CD4-positive, alpha-beta T cell treated with Interleukin-17A for 1 hour (primary cell): ENCODE measurements at places on chromosomes 4 and X.

DNA sequence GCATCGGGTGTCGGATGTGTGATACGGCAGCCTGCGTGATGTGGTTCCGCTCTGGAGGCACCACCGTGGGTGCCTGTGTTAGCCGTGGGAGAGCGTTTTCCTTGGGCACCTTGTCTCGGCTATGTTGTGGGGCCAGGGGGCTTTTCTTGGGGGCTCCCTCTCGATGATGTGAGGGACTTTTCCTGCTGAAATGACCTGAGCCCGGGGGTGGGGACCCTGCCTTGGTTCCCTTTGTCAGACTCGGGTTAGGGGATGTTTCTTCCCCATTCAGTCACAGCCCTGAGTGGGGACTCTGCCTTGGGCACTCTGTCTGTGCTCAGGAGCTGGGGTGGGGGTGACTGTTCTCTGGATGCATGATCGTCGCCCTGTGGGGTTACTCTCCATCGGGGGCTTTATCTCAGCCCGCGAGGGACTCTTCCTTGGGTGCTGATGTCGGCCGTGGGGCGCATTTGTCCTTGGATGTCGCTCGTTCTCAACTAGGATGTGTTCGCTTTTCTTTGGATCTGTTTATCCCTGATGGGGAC, 26.7 kb downstream of the CT45A3 start:
- DNase-seq, result no peak

- DNase-seq, result no peak
Measured at GRCh38 chr4:2438822-2439718, 20.3 kb downstream of the CFAP99 start.

DNA sequence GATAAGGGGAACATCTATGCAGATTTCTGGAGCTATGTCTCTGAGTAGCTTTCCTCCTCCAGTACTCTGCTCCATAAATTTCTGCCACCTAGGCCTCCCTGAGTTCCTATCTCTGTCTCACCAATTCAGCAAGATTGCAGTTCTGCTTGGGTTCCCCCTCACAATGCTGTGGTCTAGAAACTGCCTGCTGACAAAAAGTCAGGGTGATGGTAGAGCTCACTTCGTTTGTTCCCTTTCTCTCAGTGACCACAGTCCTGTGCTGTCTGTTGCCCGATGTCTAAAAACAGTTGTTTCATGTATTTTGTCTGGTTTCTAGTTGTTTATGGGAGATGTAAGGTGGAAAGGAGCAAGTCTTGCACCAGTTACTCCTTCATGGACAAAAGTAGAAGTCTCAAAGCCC, 41.1 kb downstream of the AMMECR1 start:
- no peak for DNase-seq

DNA sequence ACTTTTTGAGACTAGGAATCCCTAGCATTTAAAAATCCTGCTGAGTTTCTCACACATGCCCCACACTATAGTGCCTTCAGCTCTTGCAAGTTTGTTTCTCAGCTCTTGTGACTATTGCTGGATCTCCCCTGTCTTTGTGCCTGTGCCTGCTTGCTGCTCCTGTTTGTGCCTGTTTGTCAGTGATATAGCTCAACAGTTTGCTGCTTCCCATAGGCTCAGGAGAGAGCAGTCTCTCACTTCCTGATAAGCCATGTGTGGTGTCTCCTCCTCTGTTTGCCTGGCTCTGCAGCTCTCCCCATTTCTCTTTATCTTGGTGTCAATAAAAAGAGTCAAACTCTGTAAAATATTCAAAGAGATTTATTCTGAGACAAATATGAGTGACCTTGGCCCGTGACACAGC, 259.8 kb upstream of the CLNK start:
- no peak for DNase-seq

DNA sequence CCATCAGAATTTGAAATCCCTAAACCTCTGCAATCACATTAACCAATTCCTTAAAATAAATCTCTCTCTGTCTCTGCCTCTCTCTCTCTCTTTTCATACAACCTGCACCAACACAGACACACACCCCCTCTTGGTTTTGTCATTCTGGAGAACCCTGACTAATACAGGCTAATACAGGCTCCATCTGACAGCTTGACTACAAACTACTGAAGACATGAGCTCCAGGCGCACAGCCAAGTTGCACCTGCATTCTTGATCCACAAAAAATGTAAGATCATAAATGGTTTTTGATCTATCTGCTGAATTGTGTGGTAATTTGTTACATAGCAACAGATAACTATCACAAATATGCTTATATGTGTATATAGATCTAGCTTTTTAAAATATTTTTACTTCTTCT, 2414.2 kb downstream of the PCDH7 start:
- no peak for DNase-seq

DNA sequence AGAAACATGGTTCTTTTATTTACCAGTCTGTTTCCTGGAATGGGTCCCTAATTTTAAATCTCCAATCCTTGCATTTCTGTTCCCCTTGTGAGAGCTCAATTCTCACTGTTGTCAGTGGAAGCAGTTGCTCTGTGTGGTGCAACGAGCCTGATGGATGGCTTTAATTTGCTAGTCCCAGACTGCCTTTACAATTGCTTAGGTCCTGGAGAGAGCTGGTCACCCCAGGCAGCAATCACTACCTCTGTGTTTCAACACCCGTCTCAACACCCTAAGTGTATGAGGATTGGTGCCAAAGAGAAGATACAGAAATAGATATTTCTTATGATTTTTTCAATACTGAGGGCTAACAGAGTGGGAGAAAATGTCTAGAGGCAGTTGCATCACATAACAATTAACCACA, 873.8 kb downstream of the GLUD2 start:
- DNase-seq, result no peak

- DNase-seq, result no peak
Measured at GRCh38 chr4:174005422-174005821, 278.0 kb downstream of the FBXO8 start.

DNA sequence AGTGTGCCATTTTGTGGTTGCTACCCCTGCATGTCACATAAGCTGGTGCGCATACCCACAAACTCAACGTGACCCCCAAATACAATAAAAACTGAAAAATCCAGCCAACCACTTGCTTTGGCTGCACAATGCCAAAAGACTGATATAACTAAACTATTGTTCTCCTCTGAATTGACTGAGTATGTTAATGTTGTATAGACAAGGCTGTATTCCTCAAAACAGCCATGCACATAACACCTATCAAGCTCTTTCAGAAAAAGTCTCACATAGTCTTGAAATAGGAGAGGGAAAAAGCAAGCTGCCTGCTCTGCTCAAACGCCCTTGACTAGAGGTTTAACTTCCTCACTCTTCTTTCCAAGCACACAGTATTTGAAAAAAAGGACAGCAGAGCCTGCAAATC, 126.4 kb upstream of the NOCT start:
- DNase-seq, result no peak

GRCh38 chr4:156971676-156972378, at the start of gene PDGFC:
PDGFC (minus strand) TSS chr4:156971799; CDS start chr4:156970903, 896 bp downstream.
- DNase-seq, result no peak

GRCh38 chr4:34138385-34138784, 2105.9 kb downstream of the ARAP2 start:
- DNase-seq, result no peak

DNA sequence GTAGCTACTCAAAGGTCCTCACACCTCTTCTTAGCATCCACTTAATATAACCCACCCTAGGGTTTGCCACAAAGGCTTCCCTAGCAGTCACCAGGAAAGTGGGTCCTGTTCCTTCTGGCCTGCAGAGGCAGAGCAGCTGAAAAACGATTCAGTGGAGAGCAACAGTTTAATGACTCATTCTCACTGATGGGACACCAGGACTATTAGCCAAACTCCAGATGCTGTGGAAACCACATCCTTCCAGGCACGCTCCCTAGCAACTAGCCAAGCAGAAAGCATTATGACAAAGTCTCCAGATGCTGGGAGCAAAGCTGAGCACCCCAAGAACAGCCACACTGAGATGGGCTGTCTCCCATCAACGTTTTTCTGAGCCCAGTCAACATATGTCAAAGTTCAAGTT, 30.3 kb upstream of the UTP14A start:
- no peak for DNase-seq

GRCh38 chrX:70013466-70014381, 36.0 kb downstream of the AWAT2 start:
- DNase-seq, result no peak

GRCh38 chr4:30763321-30763727, 43.2 kb downstream of the PCDH7 start:
- DNase-seq, result no peak

GRCh38 chr4:148998719-148999118, 556.5 kb upstream of the NR3C2 start:
- no peak for DNase-seq

- DNase-seq, result no peak
Measured at GRCh38 chr4:100379583-100380105, 138.2 kb downstream of the EMCN start.

- no peak for DNase-seq
Measured at GRCh38 chr4:128384091-128384520, 96.5 kb upstream of the PGRMC2 start.

- DNase-seq, result no peak
Measured at GRCh38 chr4:97691111-97691605, 452.1 kb downstream of the STPG2 start.

DNA sequence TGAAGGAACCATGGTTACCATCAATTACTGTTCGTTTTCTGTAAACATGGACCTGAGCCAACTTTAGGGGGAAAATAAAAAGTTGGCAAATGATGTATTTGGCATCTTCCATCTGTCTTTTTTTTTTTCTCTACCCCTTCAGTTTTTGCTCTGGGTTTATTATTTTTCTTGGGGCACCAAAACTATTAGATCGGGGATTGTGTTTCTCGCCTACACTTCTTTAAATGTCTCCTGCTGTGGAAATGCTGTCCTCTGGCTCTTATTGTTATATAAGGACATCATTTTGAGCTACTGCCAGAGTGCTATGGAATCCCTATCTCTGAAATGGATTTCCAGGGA, 234.0 kb upstream of the SLIT2 start:
- DNase-seq, result no peak

- peak; percentile 59 for DNase-seq
Measured at GRCh38 chrX:41781500-41781899, 57.5 kb downstream of the GPR82 start.

DNA sequence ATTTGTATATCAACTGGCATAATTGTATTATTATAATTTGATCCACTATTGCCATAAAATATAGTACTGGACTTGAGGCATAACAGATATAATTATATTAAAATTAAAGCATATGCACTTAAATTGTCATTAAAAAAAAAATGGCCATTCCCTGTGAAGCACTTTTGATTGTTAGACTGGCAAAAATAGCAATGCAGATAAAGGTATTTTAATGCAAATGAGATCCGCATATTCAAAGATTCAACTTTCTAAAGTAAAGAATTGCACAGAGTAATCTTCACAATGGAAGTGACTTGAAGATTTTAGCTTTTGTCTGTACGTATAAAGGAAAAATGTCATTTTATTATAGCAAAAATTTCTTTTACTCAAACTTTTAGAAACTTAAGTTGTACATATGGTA, 871.8 kb upstream of the PABPC4L start:
- no peak for DNase-seq

DNA sequence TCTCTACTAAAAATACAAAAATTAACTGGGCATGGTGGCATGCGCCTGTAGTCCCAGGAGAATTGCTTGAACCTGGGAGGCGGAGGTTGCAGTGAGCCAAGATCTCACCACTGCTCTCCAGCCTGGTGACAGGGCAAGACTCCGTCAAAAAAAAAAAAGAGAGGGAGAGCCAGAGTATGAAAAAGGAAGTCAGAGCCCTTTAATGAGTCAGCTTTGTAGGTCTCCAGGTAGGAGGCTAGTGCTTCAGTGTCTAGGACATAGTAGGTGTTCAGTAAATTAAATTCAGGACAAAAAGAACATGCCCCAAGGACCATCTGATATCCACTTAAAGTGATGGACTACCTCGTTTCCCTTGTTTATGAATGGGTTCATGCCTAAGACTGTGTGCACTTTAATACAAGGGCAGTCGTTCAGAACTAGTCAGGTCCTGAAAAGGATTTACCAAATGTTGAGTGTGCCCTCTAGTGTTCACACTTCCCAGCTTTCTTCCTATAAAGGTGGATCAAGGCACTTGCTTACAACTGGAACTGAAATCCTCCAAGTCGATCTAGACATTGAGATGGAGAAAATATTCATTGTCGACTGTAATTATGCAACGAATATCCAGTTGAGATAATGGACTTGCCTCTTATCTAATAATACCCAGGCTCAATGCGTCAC, 29.0 kb downstream of the F9 start:
- peak; percentile 7 for DNase-seq

- DNase-seq, result peak; percentile 19
Measured at GRCh38 chr4:1243451-1244080, 5.4 kb downstream of the CTBP1 start.

- no peak for DNase-seq
Measured at GRCh38 chr4:182593864-182594263, 323.3 kb downstream of the DCTD start.

DNA sequence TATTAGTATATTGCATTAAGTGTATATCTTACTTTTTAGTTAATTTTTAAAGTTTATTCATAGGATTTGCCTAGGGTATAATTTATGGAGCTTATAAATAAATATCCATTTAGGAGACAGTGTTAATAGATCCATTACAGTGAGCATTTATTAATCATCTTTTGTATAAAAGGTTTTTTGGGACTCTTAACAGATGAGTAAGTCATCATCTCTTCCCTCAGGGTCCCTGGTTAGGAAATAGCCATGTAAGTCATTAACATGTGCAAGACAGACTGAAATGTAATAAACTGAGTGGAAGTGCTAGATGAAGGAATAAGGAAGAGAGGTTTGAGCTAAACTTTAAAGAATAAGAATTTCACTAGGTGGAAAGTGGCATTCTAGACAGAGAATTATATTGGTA, 69.2 kb downstream of the PAQR3 start:
- no peak for DNase-seq

- peak; percentile 44 for DNase-seq
Measured at GRCh38 chrX:39445336-39445735, 644.1 kb downstream of the MID1IP1 start.

DNA sequence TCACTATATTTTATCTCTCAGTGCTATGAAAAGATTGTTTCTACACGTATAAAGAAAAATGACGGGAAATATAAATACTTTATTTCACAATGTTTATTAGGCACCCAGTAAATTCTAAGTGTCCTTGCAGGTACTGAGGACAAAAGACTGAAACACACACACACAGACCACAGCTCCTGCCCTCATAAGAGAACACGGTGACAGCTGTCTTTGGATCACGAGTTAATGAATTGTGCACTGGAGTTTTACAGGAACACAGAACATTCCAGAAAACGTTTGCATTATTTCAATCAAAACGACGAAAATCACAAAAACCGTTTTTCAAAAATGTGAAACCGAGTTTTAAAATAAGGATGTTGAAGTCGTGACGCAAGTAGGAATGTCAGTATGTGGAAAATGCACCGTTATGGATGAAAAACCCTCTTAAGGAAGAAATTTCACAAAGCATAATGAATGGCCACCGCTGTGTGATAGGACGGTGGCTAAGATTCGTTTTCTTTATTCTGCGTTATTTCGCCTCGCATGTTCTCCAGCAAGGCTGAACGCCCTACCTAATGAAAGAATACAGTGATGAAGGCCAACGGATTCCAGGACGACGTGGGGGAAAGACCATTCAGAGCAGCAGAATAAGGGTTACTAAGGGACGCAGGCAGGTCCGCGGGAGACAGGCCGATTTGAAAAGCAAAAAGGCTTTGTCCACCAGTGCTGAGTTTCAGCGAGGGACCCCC, 24.2 kb downstream of the FAM156A start:
- no peak for DNase-seq

- DNase-seq, result no peak
Measured at GRCh38 chr4:26779674-26780073, 81.0 kb upstream of the STIM2 start.
